ENCODE measurements at places on chromosomes 1 and 21.

DNA sequence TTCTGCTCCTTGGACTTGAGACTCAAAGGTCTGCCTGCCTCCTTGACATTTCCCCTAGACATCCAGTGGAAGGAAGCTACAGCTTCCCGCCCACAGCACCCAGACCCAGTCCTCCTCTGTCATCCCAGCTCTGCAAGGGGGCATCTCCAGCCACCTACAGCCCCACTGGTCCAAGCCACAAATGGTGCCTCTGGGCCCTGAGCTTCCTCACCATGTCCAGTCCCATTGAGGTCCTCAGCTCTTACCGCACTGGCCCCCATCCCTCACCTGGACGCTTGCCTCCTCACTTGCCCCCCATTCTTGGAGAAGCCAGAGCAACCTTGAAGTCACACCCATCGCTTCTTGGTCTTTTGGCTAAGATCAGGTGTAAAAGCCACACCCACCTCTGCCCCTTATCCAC is 13.2 kb downstream of the PODN start:
- DNase-seq = no peak

DNA sequence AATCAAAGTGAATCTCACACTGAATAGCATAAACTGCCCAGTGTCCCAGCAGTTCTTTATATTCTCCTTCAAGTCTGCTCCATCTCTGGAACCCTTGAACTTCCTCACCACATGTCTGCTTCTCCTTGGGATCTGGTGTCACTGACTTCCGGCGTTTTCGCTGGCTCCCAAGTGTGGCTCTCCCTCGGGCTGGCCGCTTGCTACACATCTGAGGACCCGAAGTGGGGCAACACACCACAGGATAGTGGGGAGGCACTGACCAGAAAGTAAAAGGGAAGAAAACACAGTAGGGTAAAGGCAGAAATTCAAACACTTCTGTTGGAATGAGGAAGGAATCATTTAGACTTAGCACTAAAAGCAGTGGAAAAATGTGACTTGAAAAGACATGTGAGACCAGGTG is 5.1 kb downstream of the NIT1 start:
- no peak for DNase-seq

DNA sequence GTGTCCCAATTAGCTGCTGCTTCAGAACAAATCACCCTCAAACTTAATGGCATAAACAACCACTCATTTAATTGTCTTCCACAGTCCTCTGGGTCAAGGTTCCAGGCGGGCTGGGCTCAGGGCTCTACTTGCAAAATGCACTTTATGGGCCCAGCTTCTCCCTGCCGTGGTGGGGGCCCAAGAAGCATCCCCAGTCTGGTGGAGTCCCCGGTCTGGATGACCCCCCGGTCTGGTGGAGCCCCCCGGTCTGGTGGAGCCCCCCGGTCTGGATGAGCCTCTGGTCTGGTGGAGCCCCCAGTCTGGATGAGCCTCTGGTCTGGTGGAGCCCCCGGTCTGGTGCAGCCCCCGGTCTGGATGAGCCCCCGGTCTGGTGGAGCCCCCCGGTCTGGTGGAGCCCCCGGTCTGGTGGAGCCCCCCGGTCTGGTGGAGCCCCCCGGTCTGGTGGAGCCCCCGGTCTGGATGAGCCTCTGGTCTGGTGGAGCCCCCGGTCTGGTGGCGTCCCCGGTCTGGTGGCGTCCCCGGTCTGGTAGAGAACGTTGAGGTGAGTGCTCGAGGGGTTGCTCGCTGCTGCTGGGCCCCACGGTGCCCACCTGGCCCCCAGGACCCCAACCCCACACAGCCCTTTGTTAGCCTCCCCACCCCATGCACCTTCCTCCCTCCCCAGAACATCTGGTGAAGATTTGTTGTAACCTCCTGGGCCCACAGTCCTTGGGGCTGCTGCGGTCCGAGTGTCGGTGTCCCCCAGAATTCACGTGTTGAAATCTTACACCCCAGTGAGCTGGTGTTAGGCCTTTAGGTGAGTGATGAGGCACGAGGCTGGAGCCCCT is 33.8 kb downstream of the POFUT2 start:
- no peak for DNase-seq

GRCh38 chr1:16984717-16985116 is 4.3 kb upstream of the MFAP2 start:
- no peak for DNase-seq

- DNase-seq = no peak
These were observed 143.2 kb downstream of the ATP6V1G3 start for GRCh38 chr1:198397208-198397808.

- no peak for DNase-seq
These were observed 244.3 kb downstream of the FGGY start for GRCh38 chr1:59541161-59541560.

DNA sequence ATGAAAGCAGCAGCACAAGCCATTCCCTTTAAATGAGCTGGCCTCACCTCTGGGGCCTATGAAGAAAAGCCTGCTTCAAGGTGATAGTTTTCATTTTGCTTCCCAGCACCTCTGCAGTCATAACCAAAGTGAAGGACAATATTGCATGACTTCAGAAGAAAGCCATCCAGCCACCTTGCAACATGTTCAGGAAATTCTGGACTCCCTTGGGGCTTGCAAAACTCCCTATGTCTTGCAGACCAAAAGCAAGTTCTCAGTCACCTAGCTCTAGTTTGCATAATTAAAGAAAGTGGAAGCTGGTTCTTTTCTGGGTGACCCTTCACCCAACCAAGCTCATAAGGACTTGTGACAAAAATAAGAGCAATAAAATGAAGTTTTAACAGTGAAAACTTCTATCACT is 87.6 kb downstream of the GFI1 start:
- DNase-seq = no peak

- DNase-seq = no peak
These were observed 19.4 kb downstream of the PLEKHA6 start for GRCh38 chr1:204340081-204340889.

GRCh38 chr1:151165738-151166504 is at the start of the genes LYSMD1 and SCNM1:
LYSMD1 (minus strand) TSS chr1:151165902; CDS start chr1:151165258, 644 bp downstream.
SCNM1 (plus strand) TSS chr1:151166144; CDS start chr1:151166153, 9 bp downstream.
- peak; percentile 99 for DNase-seq

GRCh38 chr21:38240129-38240528 is 16.7 kb upstream of the KCNJ15 start:
- no peak for DNase-seq

- DNase-seq = no peak
These were observed 49.3 kb downstream of the TGFB2 start for GRCh38 chr1:218394416-218394815.

All from renal pelvis (tissue), 12 donors.